CD8-positive, alpha-beta memory T cell (primary cell): ENCODE measurements at places on chromosomes 2 and 18. TPM values are rescaled to one million over a fixed set of nuclear protein-coding genes. Genes with fewer than 3 reads are reported as not detected.

The LYPD6 gene
- not detected for total RNA-seq

The SIX3 gene
- total RNA-seq = not detected

The KCNE4 gene
- not detected for total RNA-seq

The CRYBA2 gene
- total RNA-seq = not detected

The GREB1 gene
- total RNA-seq = 0.55 TPM

The SLC39A10 gene
- 22.2 TPM for total RNA-seq

The ELOA2 gene
- not detected for total RNA-seq

The ALKAL2 gene
- total RNA-seq = not detected

The SCN7A gene
- not detected for total RNA-seq

The MAP3K19 gene
- not detected for total RNA-seq

The HS6ST1 gene
- 18.0 TPM for total RNA-seq

The IL18RAP gene
- 4.9 TPM for total RNA-seq

GRCh38 chr2:20473128-20473527 lies 26.3 kb downstream of the RHOB start:
- no peak for DNase-seq

DNA sequence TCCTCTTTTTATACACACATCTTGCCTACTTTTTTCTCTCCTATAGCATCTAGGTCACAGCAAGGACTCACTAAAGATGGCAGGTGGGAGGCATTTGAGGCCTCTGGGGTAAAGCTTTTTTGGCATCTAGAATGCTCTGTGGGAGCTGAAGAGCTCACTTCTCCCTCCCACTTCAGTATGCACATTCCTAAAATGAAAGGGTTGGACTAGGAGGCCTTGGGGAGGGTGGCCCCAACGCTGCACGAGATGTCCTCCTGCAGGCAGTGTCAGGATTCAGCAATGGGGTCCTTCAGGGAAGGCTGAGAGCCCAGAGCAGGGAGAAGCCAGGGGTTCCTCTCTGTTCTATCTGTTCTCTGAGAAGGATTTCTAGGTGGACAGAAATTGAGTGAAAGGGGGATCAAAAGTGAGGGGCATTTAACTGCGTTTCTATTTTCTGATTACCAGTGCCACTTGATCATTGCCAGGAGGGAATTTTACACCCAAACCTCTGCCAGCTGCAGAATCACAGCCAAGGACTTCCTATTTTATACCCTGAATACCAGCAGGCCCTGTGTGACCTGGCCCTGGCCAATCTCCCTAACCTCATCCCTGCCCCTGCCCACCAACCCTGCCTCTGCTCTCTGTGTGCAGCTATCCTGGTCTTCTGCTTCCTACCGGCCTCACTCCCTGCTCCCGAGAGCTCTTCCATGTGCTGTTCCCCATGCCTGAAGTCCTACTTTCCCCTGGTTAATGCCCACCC lies 186.2 kb downstream of the CYP26B1 start:
- no peak for DNase-seq

- no peak for DNase-seq
These were observed 196.9 kb downstream of the ANKRD30B start for GRCh38 chr18:14944838-14945237.

- DNase-seq = no peak
These were observed 222.2 kb upstream of the ATP5MC3 start for GRCh38 chr2:175403599-175404221.

GRCh38 chr2:215022418-215022817 lies 116.0 kb downstream of the ABCA12 start:
- no peak for DNase-seq

DNA sequence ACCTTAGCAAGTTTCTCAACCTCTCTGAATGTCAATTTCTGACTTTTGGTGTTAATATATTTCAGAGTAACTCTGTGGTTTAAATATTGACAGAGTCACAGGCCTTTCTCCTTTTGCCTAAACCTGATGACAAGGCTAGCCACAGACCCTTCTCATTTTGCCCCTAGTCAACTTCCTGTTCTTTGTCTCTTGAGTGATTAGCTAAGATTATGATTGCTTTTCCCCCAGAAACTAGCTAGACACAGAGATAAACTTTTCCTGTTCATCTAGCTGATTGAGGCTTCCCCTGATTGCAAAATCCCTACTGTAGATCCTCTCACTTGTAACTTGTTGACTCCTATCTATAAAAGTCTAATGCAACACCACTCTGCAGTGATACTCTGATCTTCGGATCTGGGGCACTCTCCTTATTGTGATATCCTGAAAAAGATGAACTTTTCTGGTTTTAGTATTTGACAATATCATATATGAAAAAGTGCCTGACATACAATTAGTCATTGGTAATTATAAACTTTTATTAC lies 241.4 kb downstream of the ZNF385B start:
- no peak for DNase-seq

DNA sequence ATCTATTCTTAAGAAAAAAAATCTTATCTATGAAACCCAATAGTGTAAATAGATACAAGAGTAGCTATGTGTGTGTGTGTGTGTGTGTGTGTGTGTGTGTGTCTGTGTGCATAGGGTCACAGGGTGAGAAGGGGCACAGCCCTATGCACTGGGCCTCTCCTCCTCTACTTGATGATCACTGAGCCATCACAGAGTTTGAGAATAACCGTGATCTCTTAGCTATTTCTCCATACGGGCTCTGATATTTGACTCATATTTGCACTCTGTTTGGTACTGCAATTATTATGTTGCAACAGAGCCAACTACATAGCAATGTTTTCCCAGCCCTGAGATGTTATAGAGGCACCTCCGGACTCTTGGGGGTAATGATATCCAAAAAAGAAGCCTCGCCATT lies 28.8 kb upstream of the SLC40A1 start:
- no peak for DNase-seq

DNA sequence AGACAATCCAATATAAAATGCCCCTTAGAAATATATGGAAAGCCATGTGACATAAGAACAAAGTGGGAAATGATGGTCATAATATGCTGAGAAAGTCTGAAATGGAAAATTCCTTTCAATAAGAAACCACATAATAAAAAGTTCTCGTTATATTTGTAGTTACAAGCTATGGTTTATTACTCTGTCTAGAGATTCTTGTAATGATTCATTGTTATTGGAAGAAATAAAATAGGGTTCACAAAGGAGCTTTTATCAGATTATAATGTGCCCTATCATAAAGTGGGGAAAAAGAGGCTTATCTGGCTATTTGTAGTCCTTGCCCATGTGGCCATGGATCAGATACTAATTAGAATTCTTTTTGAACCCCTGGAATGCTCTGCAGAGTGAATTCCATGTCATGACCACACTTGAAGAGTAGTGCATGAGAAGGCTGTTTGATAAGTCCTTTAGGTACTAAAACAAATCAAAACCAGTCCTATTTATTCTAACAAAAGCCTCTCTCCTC lies 420.7 kb upstream of the NRP2 start:
- DNase-seq = no peak

GRCh38 chr2:44745922-44746766 lies 195.4 kb upstream of the SIX3 start:
- DNase-seq = no peak

- no peak for DNase-seq
These were observed 368.0 kb upstream of the FAM98A start for GRCh38 chr2:33967103-33967502.

- no peak for DNase-seq
These were observed 334.7 kb upstream of the GULP1 start for GRCh38 chr2:187956906-187957534.

DNA sequence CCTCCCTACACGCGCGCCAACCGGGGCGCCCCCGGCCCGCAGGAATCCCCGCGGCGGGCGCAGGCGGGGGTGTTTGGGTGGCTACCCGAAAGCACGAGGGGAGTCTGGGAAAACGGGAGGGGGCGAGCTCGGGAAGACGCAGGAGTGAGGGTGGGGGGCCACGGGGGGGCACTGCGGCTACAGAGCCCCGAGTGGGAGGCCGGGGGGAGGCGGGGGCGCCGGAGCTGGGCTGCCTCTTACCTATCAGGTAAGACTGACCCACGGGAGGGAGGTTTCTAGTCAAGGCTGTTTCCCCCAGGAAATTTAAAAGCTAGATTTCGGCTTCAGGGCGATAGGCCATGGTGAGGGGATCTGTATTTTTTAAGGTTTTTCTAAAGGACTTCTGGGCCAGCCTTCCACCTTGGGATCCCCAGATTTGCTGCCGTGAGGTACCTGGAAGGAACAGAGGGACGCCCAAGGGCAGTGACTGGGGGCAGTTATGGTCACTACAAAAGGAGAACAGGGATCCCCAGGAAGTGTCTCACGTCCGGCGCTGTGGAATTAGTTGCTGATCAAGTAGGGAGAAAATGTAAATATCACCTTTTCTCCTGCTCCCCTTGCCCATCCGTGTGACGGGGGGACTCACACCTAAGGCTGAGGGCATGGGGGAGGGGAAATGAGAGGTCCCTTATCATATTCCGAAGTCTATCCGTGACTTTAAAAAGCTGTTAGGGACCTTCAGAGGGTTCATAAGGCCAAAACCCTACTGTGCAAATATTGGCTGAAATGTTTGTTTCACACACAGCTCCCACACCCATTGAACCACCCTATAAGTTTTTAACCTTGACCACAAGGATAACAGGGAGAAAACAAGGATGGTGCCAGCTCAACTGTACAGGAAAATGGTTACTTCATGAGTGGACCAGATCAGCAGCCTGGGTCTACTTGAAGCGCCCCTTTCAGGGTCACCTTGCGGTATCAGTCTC lies 638 bp upstream of the IRS1 start:
- DNase-seq = no peak

- DNase-seq = no peak
These were observed 99.6 kb downstream of the FMNL2 start for GRCh38 chr2:152434395-152435182.

DNA sequence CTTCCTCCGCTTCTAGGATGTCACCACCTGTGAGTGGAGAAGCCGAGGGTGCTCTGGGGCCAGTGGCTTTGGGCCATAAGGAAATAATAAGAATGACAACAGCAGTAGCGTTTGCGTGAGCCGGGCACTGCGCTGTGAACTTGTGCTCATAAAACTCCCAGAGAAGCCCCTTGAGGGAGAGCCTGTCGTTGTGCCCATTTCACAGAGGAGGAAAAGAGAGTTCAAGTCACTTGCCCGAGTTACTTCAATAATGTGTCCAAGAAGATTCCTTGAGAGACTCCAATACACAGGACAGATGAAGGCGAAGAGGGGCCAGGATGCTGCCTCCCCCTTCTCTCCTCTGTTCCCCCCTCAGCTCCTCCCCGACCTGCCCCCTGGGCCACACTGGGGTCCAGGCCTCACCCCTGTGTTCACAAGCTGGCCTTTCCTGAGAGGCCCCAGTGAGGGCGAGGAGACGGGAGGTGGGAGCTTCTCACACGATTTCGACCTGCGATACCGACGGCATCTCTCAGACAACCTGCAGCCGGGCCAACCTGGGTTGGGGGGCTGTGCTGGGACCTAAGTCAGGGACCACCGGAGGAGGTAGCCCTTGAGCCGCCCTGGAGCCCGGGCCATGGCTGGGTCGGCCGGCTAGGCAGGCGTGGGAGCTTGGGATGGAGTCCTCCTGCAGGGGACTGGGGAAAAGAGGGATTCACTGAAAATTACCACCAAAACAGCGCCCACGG lies 53.5 kb upstream of the UBE2F start:
- DNase-seq = no peak

DNA sequence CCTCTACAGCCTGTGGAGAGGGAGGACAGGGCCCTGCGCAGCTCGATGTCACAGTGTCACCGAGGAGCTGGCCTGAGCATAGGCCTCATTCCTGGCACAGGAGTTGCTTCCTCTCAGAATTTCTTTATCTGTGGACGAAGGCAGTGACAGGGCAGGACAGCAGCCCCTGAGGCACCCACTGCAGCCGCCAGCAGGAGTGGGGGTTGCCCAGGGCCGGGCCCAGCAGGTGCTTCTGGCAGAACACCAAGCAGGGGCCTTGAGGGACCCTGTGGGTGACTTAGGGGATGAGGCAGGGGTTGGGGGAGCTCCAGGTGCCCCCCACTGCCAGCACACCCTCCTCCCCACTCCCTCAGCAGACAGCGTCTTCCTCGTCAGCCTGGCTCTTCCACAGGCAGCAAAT lies 290.0 kb downstream of the PHLPP1 start:
- no peak for DNase-seq

GRCh38 chr18:54675076-54675475 lies 84.0 kb downstream of the DYNAP start:
- no peak for DNase-seq

GRCh38 chr2:141195087-141195486 lies 935.7 kb downstream of the LRP1B start:
- DNase-seq = no peak

DNA sequence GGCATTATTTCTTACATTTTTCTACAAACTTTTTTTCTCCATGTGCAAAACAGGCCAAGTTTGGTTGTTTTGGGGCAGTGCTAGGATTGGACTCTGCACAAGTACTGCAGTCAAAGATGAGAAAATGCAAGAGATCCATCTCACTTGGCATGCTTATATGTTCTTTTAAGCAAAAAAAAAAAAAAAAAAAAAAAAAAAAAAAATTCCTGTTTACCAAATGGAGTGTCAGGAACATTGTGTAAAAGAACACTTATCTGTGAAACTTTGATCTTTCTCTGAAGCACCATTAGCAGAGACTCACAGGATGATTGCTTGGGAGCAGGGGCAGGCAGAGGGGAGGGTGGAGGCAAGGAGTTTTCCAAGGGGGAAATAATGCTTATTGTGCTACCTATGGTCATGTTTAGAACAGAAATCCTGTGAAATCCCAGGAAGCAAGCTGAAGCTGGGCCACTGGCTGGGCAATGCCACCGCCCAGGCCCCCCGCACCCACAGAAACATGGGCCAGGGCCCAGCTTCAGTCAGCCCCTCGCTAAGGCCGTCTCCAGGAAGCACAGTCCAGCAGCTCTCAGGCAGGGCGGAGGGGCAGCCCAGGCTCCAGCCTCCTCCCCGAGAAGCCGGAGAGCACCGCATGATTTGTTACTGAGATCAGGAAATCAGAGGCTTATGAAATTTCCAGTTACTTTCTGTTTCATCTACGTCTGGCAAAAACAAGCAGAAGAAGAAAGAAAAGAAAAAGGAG lies 229.4 kb downstream of the ZNF516 start:
- DNase-seq = no peak

DNA sequence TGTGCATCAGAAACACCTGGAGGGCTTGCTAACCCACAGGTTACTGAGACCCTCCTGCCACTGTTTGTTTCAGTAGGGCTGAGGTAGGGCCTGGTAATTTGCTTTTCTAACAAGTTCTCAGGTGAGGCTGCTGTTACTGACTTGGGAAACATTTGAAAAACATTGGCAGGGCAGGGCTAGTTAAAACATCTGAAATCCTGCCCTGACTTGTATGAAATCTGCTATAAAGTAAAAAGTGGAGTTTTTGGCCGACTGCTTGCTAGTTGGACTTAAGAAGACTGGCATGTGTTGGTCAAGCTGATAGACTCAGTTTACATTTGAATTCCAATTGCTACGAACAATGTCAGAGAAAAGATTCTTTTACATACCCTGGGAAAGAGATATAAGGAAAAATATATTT lies 111.6 kb upstream of the DLX2 start:
- DNase-seq = no peak

DNA sequence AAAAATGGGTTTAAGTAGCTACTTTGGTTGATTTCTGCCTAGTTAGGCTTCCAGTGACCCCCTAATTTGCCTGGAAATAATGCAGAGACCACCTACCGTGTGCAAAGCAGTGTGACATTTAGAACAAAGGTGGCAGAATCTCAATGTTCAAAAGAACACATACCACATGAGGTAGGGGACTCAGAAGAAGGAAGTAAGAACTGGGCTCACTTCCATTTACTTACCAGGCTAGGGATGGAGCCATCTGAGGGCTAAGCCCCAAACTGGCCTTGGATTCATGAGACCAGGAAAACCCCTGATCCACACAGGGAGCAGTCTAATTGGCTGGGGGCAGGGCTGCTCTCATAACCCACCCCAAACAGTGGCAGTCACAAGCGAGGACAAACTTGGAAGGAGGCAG lies 190.7 kb downstream of the NCKAP5 start:
- no peak for DNase-seq
